ENCODE measurements at places on chromosomes 6 and 20.
A peak's percentile ranks its signal among the peaks of the same experiment; 100 is the strongest.

DNA sequence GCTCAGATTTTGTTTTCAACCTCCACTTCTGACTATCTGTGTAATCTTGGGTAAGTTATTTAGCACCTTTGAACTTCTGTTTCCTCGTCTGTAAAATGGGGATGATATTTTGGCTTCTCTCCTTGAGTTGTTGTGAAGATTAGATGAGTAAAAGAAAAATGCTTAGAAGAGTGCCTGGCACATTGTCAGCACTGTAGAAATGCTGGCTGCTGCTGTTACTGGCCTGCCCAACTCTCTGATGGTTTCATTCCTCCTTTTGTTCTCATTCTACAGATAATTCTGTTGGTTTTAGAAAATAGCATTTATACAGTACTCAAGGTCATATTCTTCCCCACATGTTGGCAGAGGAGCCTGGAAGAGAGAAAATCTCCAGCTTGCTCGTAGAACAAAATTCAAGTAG lies 547.2 kb upstream of the JAG1 start:
- no peak for DNase-seq

- DNase-seq = peak; percentile 52
Observed at GRCh38 chr6:83431545-83432155, 799 bp upstream of the ME1 start.

DNA sequence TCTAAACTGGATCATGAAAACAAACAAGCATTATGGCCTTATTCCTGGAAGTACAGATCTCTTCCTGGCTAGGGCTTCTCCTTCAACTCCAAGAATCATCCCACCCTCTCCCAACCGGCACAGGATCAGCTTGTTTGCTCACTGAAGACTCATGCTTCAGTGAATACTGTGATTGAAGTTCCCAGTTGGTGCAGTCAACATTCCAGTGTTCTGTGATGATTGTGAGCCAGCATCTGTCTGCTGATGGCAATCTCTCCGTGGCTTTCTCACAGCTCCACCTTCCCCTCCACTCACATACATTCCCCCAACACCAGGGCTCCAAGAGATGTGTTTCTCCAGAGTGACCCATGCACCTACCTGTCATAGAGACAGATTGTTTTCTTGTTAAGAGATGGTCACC lies 421.3 kb upstream of the BTBD3 start:
- DNase-seq = peak; percentile 94

- peak; percentile 35 for DNase-seq
Observed at GRCh38 chr20:23614163-23614562, 8.4 kb upstream of the CST9 start.

- DNase-seq = no peak
Observed at GRCh38 chr6:8000636-8001035, 63.6 kb downstream of the BLOC1S5 start.

DNA sequence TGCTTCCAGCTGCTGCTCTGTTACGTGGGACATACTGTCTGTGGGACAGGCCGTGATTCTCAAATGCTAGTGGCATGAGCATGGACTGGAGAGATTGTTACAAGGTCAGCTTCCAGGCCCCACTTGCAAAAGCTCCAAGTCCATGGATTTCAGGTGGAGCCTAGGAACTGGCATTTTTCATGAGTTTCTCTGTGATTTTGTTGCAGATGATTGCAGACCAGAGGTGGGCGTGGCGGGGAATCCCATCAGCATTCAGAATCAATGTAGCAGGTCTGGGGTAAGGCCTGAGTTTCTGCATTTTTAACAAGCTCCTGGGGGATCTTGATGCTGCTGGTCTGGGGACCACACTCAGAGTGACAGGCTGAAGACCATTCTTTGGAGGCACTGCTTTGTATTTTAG lies 2.4 kb upstream of the CDH4 start:
- no peak for DNase-seq

- DNase-seq = no peak
Observed at GRCh38 chr6:139496654-139497344, 122.4 kb upstream of the CITED2 start.

- no peak for DNase-seq
Observed at GRCh38 chr6:38281126-38281525, 358.6 kb downstream of the BTBD9 start.
